ENCODE measurements at places on chromosomes 12 and 14.

DNA sequence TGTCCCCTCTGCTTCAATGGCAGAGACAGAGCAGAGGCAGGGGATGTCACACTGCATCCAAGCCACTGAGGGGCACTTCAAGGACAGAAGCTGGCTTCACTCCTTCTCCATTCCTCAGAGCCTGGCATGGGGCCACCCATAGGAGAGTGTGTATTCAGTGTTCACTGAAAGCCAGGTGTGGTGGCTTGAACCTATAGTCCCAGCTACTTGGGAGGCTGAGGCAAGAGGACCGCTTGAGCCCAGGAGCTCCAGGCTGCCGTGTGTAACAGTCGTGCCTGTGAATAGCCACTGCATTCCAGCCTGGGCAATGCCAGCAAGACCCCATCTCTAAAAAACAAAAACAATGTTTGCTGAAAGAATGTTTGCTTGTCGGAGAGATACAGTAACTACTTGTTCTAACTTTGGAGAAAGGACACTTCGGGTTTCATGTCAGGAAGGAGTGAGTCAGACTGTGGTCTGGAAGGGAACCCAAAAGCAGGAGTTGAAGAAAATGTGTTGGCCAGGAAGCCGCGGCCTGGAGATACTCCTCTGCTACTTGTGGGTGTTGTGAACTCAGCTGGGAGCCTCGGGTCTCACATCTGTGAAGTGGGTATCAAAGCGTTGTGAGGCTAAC, 43.4 kb downstream of the ELK3 start:
- DNase-seq, result peak; percentile 61

DNA sequence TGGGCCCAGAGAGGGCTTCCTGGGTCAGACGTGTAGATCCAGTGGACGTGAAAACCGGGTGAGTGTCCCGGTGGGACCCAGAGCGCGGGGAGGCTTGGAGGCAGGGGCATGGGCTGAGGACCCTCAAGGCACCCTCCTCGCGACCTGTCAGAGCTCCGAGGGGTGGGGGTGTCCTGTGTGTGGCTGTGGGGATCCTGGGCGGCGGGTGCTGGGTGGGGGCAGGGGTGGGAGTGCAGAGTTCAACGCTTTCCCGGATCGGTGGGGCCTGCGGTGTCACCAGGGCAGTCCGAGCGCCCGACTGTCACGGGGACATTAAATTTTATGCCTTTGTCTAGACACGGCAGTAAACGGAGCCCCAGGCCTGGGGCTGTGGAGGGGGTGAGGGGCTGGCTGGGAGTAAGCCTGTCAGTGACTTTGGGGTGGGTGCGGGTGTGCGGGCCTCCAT, 1.0 kb downstream of the TMEM121 start:
- no peak for DNase-seq

GRCh38 chr12:24025153-24025798, 75.8 kb upstream of the SOX5 start:
- DNase-seq, result no peak

DNA sequence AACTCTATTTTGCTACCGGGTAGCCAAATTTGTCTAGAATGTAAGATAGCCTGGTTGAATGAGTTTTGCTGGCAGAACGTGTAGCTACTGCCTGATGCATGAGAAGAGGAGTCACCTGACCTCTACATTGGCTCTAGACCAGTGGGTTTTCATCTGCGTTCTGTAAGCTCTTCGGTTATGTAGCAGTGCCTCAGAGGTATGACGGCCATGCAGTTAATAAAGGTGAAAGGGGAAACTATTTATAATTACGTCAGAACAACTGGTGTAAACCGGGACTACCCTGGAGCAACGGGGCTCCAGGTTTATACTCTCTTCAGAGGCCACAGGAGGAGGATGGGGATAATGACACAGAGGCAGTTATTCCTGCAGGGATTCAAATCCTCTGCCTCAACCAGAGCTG, 173.4 kb upstream of the KITLG start:
- DNase-seq, result no peak

DNA sequence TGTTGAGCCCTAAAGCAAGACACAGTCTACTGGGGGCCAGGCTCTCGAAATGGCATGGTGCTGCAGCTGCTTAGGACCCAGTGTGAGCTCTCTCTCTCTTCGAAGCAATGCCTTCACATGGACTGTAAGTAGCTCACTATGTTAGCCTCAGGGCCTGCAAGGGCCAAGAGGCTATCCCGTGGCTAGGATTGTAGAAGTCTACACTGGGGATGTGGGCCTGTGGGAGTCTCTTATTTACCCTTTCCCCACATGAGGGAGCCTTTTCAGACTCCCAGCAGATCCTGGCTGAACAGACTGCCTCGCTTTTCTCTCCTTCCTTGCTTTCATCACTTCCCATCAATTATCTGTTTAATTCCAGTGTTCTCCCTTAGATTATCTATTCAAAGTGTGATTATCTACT, 101.4 kb downstream of the GPR65 start:
- DNase-seq, result no peak

GRCh38 chr14:68140076-68140741, 320.6 kb downstream of the RAD51B start:
- DNase-seq, result no peak

- DNase-seq, result no peak
These were observed 5.3 kb upstream of the PPP1R1A start for GRCh38 chr12:54593725-54594124.

GRCh38 chr14:50778721-50779483, 52.1 kb downstream of the NIN start:
- DNase-seq, result no peak

GRCh38 chr12:3203713-3204112, 126.5 kb downstream of the TSPAN9 start:
- DNase-seq, result no peak

- no peak for DNase-seq
These were observed 11.2 kb downstream of the C2CD5 start for GRCh38 chr12:22533155-22533554.

- DNase-seq, result peak; percentile 94
These were observed 29.1 kb downstream of the SH2B3 start for GRCh38 chr12:111434680-111435338.

DNA sequence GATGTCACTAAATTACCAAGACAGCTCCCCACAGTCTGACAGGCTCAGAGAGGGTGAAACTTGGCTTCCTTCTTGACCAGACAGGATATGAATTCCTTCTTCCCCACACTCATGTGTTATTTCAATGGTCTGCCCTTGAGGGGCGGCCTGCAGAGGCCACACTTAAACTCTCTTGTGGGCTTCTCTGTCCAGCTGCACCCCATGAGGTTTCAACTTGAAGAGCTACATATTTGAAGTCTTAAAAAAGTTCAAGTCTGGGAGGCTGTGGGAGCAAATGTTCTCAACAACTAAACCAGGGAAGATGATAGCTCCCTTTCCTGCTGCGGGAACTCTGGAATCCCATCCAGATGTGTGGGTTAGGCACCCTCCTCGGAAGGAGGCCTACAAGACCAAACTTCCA, 98.3 kb downstream of the TTC7B start:
- DNase-seq, result no peak

GRCh38 chr12:64497484-64497883, 45.6 kb downstream of the TBK1 start:
- no peak for DNase-seq

DNA sequence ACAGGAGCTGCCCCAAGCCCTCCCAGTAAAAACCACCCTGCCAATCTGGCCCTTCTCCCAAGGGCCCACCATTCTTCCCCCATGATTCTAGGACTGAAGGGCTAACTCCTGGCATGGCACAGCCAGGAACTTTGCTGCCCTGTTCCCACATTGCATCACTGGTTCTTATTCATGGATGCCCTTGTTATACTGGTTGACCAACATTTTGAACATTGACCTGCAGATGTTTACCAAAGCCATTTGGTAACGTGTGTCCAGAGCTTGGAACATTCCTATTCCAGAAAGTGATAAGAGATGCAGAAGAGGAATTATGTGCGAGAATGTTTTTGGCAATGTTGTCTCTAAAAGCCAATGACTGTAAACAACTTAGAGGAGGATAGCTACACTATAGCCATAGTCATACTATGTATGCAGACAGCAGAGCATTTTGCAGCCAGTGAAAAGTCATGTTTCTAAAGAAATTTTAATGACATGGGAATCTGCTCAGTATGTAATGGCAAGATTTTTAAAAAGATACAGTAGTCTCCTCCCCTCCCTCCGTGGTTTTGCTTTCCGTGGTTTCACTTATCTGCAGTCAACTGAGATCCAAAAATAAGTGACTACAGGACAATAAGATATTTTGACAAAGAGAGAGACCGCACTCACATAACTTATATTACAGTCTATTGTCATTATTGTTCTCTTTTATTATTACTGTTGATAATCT, 108.8 kb downstream of the DAAM1 start:
- no peak for DNase-seq

- DNase-seq, result no peak
These were observed 432 bp downstream of the IL25 start for GRCh38 chr14:23373041-23373440.

DNA sequence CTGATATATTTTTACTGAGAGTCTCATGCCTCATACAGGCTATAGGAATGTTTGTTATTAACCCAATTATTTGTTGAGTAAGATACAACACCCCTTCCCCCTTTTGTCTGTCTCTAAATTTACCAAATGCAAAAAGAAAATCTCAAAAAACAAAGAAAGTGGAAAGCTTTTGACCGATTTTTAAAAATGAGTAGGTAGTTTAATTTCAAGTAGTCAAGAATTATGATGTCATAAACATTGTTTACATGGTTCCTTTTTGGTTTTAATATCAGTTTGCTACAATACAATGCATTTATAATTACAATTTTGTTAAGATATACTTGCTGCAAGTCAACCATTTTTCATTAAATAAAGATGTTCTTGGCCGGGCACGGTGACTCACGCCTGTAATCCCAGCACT, 84.7 kb upstream of the HMGA2 start:
- no peak for DNase-seq

DNA sequence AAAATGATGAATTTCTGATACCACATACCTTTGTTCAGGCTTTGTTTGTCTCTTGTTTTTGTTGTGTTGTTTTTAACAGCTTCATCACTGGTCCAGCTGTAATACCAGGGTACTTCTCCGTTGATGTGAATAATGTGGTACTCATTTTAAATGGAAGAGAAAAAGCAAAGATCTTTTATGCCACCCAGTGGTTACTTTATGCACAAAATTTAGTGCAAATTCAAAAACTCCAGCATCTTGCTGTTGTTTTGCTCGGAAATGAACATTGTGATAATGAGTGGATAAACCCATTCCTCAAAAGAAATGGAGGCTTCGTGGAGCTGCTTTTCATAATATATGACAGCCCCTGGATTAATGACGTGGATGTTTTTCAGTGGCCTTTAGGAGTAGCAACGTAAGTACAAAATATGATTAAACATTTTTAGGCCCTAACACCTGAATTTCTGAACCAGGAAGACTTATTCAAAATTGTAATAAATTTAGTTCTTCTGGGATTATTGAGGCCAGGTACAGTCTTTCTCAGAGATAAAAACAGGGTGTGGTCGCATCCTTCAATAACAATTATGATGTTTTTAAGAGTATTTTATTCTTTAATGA, 22.4 kb downstream of the RXYLT1 start:
- no peak for DNase-seq

DNA sequence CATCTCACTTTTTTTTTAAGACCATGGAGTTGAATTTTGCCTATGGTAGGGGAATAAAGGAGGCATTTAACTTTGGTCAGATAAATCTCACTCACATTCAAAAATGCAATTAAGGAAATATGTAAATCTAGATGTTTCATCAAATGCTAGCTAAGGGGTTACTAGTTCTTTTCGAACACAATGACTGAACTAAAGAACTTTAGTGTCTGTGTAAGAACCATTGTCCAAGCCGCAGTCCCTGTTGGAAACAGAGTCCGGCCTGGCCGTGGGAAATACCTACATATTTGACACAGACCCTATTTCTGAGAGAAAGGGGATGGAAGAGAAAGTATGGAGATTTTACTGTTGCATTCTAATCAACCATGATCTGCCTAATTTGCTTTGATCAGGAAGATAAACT, 17.4 kb downstream of the LGR5 start:
- no peak for DNase-seq

- DNase-seq, result no peak
These were observed 9.5 kb downstream of the ZFYVE21 start for GRCh38 chr14:103725001-103725682.

GRCh38 chr14:76313303-76313702, 62.6 kb upstream of the ESRRB start:
- DNase-seq, result no peak

GRCh38 chr14:24924544-24924943, 125.4 kb downstream of the STXBP6 start:
- DNase-seq, result no peak

DNA sequence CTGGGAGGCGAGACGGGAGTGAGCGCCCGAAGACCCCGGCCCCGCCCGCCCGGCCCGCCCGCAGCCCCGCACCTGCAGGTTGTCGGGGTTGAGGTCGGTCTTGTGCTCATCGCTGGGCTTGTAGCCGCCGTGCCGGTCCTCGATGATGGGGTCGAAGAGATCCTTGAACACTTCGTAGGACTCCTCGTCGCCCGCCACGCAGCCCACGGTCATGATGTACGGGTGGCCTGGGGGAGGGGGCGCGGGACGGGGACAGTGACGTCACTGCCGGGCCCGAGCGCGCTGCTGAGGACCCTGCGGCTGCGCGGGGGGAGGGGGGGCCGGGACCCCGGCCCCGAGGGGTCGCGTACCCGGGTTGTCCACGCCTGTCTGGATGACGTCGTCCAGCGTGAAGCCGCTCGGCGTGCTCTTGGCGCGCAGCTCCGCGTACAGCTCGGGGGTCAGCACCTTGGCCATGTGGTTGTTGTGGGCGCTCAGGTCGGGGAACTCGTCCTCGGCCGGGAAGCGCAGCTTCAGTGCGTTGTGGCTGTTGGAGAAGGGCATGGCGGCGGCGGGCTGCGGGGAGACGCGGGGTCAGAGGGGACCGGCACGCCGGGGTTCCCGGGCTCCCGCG, 573 bp downstream of the CKB start:
- DNase-seq, result no peak

GRCh38 chr12:108614639-108615038, 16.8 kb upstream of the TMEM119 start:
- no peak for DNase-seq

- DNase-seq, result peak; percentile 79
These were observed 846.7 kb downstream of the TMEM121 start for GRCh38 chr14:106372870-106373652.

DNA sequence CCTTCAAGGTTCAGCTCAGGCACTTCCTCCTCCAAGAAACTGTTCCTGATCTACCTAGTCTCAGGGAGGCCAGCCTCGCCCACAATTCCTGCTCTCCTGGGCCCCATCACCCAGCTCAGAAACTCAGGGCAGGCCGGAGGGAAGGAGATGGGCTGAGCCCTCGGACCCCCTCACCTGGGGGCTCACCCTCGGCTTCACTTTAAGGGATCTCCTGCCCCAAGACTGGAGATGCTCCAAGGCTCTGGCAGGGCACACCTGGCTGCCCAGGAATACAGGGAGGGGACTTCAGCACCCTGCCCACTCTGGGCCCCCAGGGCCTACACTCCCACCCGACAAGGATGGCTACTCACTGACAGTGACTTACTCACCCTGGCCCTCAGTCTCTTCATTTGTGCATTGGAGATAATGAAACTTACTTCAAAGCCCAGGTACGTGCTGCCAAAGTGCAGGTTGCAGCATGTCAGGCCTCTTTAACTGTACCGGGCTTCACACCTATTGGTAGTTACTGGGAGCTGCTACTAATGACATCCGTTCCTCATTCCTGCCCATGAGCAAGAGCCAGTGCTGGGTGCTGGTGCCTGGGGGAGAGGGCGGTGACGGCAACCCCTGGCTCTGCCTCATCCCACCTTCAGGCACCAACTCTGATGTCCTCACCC, 21.0 kb upstream of the PPP1R13B start:
- DNase-seq, result no peak
